ENCODE measurements at places on chromosomes 16 and 17. TPM values are rescaled to one million over a fixed set of nuclear protein-coding genes. Genes with fewer than 3 reads are reported as not detected.

- DNase-seq = no peak
Observed at GRCh38 chr16:54031107-54031760, 255.4 kb downstream of the IRX3 start.

The KRT20 gene
- polyA plus RNA-seq = not detected

- DNase-seq = no peak
Observed at GRCh38 chr17:79707931-79708891, 22.5 kb upstream of the ENPP7 start.

- no peak for DNase-seq
Observed at GRCh38 chr17:27319541-27320221, 25.8 kb downstream of the WSB1 start.

DNA sequence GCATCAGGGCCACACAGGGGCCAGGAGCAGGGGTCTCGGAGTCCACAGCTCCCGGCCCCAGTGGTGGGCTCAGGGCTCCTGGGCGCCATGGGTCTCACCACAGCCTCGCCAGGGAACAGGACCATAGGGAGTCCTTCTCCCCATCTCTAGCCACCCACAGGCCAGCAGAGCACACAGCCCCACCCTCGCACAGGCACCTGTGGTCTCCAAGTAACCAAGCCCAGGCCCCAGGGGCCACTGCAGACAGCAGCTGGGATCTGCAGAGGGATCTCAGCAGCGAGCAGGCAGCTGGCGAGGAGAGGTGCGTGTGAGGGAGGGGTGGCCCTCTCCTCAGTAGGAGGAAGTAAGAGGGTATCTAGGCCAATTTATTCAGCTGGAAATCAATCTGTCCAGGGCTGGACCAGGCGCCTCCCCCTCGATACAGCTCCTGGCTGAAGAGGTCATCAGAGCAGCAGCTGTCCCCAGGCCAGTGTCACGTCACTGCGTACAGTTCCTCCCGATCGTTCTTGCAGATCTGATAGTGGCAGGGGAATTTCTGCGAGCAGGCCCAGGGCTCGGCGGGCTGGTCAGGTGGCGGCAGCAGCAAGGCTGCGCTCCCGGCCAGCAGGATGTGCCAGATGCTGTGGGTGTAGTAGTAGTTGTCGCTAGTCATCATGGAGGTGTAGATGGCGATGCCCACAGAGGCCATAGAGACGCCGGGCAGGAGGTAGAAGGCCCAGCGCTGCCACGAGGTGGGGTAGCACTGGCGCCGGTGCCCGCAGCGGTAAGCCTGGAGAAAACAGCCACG, 1.4 kb upstream of the MRPL28 start:
- no peak for DNase-seq

The PABPN1L gene
- not detected for polyA plus RNA-seq

DNA sequence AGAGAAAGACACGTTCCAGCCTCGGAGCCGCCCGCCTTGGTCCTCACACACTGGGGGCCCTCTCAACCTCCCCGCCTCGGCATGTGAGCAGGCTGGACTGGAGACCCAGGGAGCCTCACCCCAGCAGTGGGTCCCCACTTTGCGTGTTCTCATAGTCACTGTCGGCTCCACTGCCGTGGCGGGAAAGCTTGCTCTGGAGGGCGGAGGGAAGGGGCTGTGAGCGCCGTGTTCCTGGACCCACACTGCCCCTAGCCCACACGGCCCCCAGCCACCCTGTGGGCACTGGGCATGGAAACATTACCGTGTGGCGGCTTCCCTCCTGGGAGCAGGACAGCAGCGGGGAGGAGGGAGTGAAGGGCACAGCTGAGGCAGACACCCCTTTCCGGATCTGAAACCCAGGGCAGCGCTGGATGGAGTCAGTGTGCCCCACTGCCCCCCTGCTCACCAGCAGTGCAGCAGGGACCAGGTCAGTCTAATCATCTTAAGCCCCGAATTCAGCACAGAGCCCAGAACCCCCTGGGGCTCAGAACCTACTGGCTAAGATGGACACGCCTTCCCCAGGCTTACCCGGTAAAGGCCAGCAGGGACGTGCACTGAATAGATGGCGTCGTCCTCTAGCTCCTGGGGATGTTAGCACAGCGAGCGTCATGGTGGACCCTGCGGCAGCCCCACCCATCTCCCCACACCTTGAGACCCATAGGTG, 7.2 kb downstream of the TP53I13 start:
- DNase-seq = no peak

The OR2C1 gene
- polyA plus RNA-seq = 0.09 TPM

- no peak for DNase-seq
Observed at GRCh38 chr17:72122010-72122764, 1.4 kb downstream of the SOX9 start.

DNA sequence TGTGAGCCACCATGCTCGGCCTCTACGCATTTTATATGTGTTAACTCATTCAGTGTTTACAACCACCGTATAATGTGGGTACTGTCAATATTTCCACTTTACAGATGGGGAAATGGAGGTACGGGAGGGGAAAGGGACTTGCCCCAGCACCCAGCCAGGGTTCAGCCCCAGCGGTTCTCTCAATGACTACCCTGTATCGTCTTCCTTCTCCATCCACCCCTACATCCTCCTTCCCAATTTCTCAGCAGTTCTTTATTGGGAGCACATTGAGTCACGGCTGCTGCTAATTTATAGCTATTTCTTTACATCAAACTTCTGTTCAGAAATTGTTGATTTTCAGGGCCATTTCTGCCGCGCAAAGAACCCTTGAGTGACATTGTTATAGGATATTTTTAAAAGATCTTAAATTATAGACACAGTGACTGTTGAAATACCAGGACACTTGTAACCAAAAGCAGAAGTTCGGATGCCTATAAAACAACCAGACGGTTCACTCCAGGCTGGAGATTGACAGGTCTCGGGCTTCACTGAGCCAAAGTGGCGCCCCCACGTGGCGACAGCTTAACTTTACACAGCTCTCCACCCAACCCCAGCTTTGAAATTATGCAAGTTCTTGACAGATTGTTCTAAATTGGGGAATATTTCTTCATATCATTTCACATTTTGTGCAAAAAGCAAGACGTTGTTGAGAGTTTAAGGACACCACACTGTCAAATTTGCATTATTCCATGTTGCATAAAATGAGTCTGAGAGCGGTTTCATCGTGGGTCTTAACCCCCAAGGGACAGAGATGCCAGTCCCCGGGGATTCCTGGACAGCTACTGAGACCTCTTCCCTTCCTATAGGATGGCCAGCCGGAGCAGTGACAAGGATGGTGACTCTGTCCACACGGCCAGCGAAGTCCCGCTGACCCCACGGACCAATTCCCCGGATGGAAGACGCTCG, 11.8 kb downstream of the SYT17 start:
- no peak for DNase-seq

DNA sequence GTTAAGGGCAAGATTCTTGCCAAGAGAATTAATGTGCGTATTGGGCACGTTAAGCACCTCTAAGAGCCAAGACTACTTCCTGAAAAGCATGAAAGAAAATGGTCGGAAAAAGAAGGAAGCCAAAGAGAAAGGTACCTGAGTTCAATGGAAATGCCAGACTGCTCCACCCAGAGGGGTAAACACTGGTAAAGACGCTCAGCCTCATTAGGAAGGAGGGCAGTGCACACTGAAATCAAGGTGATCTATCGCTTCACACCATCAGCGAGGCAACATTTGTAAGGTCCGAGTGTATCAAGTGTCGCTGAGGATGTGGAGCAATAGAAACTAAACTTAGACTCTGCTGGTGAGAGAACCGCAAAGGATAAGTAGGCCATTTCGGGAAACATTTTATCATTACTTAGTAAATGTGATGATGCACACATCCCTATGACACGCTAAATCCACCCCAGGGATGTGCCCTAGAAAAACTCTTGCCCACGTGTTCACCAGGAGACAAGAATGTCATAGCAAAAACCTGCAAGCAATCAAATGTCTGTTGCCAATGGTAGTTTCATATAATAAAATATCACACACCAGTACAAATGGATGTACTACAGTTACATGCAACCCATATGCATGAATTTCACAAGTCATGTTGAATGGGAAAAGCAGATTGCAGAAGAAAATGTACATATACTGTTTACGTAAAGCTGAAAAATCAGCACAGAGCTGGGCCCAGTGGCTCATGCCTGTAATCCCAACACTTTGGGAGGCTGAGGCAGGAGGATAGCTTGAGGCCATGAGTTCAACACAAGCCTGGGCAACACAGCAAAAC, 23.6 kb downstream of the CNTROB start:
- no peak for DNase-seq

DNA sequence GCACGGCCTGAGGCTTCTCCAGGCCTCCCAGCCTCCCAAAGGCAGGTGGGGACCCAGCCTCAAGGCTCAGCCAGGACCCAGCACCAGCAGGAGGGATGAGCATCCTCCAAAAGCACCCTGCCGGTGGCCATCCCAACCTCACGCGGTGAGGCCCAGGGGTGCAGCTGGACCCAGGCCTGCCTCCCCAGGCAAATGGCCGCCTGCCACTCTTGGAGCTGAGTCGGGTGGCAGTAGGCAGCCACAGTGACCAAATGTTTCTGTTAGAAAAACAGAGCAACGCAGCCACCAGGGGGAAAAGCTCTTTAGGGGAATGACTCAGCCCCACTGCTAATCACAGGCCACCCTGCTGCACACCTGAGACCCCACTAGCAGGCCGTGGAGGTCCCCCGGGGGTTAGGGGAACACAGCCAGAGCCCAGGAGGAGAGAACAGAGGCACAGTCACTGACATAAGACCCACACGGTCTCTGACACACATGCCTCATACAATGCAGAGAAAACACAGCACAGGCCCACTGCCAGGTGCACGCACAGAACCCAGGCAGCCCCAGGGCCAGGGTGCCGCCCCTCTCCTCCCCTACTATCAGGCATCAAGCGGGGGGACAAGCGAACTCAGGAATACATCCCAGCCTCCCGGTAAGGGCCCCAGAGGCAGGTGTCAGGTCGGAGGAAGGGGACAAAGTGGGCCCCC, 12.4 kb downstream of the BCAR1 start:
- DNase-seq = no peak

DNA sequence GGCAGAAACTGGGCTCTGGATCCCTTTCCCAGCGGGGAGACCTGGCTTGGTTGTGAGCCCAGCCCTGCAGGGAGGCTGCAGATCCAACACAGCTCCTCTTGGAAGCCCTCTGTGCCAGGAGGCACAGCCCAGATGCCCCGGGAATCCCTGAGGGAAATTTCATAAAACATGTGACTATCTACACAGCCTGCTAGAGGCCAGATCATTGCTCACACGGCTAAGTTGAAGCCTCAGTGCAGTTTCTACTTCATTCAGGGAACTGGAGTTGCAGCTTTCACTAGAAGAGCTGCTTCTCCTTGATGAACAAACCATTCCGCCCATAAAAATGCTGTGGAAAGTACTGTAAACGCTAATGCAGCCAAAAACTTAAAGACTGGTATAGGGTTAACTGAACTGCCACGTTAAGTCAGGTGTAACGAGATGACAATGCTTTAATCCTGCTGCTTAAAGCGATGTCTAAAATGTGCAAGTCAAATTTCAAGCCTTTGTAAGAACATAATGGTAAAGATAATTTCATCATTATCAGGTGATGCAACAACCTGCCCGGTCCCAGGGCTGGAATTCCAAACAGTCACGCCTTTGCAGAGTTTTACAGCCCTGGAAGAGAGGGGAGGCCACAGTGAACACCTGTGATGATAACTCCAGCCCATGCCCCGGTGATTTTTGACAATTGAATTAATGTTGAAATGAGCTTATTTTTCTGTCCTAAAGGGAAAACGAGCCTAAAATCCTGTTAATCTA, 172.5 kb downstream of the ZFHX3 start:
- no peak for DNase-seq

The NLRC5 gene
- polyA plus RNA-seq = 9.2 TPM

GRCh38 chr16:10940501-10941079, 1.7 kb downstream of the DEXI start:
- DNase-seq = no peak

The TBX6 gene
- polyA plus RNA-seq = not detected

DNA sequence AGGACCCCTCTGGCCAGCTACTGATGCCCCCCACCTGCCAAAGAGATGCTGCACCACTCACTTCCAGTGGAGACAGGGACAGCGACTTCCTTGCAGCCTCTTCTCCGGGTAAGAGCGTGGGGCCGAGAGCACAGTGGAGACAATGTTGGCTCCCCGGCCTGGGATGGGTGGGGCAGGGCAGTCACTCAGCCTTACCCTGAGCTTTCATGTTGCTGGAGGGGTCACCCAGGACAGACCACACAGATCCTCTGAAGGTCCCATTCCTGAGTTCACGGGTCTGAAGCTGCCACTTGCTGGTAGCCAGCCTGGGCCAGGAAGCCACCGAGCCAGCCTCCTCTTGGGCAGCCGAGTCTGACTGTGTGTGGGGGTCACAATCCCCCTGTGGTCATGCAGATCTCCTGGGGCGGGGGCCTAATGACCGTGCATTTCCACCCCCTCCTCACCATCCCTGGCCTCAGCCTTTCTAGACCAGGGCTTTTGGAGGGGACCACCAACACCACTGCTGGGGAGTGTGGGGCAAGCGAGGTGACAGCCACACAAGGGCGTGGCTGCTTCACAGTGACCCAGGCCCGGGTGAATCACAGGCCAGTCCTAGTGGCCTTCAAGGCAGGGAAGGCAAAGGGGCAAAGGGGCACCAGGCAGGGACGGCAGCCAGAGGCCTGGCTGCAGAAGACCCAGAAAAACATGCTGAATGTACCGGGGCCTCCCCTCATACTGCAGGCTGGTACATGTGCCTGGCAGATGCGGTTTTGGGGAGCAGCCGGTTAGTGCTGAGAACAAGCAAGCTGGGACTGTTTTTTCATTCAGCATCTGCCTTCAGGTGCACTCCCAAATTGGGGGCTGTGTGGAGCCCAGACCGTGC, 10.4 kb downstream of the TAF1C start:
- DNase-seq = no peak

- no peak for DNase-seq
Observed at GRCh38 chr17:29180788-29181160, 576 bp upstream of the MYO18A start.

GRCh38 chr16:85296859-85297660, 184.8 kb upstream of the CIBAR2 start:
- DNase-seq = no peak

The MRC2 gene
- 61.6 TPM for polyA plus RNA-seq

- DNase-seq = no peak
Observed at GRCh38 chr17:28935744-28936460, 15.4 kb downstream of the PHF12 start.

DNA sequence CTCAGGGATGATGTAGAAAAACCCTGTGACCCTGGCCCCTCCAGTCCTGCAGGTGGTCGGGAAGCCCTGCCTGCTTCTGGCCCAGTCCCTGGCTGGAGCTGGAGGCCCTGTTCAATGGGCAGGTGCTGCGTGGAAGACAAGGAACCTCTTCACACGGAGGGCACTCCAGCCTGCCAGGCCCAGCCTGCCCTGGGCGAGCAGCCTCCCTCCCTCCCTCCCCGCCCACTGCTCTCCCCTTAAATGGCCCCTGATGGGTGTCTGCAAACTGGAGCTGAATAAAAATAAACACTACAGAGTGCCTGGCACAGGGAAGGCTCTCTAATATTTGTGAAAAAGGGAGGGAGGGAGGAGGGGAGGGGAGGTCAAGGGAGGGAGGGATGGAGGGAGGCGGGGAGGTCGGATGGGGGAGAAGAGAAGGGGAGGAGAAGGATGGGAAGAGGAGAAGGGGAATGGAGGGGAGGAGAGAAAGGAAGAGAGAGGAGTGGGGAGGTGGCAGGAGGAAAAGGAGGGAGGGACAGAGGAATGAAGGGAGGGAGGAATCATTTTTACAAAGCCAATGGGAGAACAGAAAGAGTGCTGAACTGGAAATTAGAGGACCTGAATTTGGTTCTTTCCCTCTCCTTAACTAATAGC, 222.8 kb upstream of the TNRC6C start:
- no peak for DNase-seq

Data from AG04450 (cell line).